ENCODE measurements at places on chromosomes 3 and 15. TPM values are rescaled to one million over a fixed set of nuclear protein-coding genes. Genes with fewer than 3 reads are reported as not detected.

Gene HIGD2B
- not detected for total RNA-seq

Gene BCL2A1
- total RNA-seq: 1.4 TPM

Gene TRAT1
- total RNA-seq: not detected

Gene XPC
- 30.3 TPM for total RNA-seq

Gene ADAMTSL3
- total RNA-seq: not detected

GRCh38 chr3:187788984-187789857 is 44.0 kb upstream of the BCL6 start:
- H3K27me3 ChIP-seq: no peaks in the 10 kb centered on the region
- peaks cover 2% of the 10 kb centered on the region for H3K4me1 ChIP-seq
- H3K36me3 ChIP-seq: no peaks in the 10 kb centered on the region
- H3K4me3 ChIP-seq: no peak overlapping the region
- H3K27ac ChIP-seq: no peak overlapping the region

DNA sequence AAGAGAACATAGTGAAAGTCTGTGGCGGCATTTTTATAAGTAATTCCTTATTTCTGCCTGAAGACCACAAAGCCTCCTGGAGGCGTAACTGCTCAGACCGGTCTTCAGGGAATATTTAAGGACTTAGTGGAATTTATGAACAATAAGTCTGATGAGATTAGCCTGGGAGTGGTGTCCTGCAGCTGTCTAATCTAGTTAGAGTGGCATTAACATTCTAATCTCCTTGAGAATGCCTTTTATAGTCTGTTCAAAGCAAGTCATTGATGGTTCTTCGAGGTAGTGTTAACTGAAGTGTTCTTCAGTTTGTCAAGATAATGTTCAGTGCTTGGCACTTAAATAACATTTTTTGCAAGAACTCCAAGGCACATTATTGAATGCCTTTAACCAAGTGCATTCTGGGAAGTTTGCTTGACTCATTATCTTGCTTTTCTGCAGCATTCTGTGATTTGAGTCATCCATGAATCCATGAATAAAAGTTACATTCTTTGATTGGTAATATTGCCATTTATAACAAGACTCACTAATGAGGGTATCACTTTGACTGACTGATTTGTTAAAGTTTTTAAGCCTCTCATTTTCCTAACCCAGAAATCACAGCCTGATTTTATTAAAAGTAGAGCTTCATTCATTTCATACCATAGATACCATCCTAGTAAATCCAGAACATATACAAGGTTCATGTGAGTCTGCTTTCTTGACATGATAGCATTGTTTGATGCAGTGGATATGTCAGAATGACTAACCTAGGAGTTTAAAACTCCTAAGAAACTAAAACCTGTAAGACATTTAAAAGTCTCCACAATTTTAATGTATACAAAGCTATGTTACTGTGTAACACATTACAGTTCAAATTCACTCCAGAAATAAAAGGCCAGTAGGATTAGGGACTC is 12.5 kb downstream of the RBM5 start:
- no peak for DNase-seq
- no peak overlapping the region for H3K27ac ChIP-seq
- no peaks in the 10 kb centered on the region for H3K4me1 ChIP-seq
- H3K4me3 ChIP-seq: no peak overlapping the region
- peaks cover 66% of the 10 kb centered on the region for H3K36me3 ChIP-seq

GRCh38 chr3:48990636-48991469 is 812 bp downstream of the P4HTM start:
- peak overlapping the region; percentile 96 for H3K4me3 ChIP-seq
- peak; percentile 60 for DNase-seq
- peak overlapping the region; percentile 75 for H3K27ac ChIP-seq
- H3K4me1 ChIP-seq: peaks cover 23% of the 10 kb centered on the region
- 0 out of 2 replicates have a peak, but pooled peaks cover 2% of the 10 kb centered on the region for H3K36me3 ChIP-seq
- no peaks in the 10 kb centered on the region for H3K27me3 ChIP-seq

DNA sequence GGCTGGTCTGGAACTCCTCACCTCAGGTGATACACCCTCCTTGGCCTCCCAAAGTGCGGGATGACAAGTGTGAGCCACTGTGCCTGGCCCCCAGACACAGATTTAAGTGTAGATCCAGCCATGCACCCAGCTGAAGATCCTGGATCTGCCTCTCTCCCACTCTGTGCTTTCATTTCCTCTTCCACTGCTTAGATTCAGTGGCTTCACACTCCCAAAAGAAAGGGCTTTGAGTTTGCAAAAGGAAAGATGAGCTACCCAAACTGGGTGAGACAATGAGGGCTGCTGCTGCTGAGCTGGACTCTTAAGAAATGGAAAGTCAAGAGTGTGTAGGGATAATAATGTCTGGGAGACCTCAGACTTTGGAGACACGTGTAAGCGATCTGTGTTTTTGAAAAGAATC is 45.5 kb downstream of the ISG20 start:
- H3K36me3 ChIP-seq: no peaks in the 10 kb centered on the region
- no peak for DNase-seq
- H3K4me3 ChIP-seq: no peak overlapping the region
- no peak overlapping the region for H3K27ac ChIP-seq
- H3K4me1 ChIP-seq: no peaks in the 10 kb centered on the region

DNA sequence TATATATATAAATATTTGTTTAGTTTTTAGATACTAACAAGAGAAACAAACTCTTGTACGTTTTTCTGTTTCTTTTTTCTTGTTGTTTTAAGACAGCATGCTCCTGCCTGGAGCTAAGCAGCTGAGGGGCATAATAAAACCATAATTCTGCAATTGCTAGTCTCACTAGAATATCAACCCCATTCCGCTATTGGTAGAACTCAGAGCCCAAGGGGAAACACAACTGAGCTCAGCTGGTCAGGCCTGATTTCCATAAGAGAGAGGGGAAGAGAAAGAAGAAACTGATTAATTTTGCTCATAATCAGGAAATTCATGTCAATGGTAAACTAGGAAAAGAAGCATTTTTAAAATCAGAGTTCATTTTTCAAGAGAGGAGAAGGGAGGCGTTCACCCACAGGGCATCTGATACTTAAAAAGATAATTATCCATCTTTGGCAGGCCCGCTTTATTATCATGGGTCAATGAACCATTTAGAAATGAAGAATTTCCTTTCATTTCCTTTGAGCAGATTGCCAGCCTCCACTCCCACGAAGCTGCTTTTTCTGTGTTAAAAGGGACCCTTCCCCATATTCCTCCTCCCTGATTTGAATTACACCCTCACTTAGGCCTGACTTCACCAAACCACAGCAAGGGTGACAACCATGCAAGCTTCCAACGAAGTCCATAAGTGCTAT is 965.3 kb upstream of the CFAP20DC start:
- H3K4me1 ChIP-seq: no peaks in the 10 kb centered on the region
- no peaks in the 10 kb centered on the region for H3K36me3 ChIP-seq
- DNase-seq: no peak
- no peaks in the 10 kb centered on the region for H3K27me3 ChIP-seq

DNA sequence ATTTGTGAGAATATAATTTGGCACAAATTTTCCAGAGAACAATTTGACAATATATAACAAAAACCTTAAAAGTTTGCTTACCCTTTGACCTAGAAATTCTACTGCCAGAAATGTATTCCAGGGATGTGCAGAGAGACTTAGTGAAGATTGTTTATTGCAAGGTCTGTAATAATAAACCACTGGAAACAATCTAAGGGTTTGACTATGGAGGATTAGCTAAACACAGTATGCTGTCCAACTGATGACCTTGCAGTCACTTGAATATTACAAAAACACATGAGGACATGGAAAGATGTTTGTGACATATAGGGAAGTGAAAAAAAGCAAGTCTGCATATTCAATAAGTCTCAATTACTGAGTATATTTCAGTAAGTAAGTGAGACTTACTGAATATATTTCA is 48.1 kb upstream of the CDV3 start:
- H3K36me3 ChIP-seq: no peaks in the 10 kb centered on the region
- DNase-seq: no peak
- no peak overlapping the region for H3K27ac ChIP-seq
- peaks cover 14% of the 10 kb centered on the region for H3K4me1 ChIP-seq

DNA sequence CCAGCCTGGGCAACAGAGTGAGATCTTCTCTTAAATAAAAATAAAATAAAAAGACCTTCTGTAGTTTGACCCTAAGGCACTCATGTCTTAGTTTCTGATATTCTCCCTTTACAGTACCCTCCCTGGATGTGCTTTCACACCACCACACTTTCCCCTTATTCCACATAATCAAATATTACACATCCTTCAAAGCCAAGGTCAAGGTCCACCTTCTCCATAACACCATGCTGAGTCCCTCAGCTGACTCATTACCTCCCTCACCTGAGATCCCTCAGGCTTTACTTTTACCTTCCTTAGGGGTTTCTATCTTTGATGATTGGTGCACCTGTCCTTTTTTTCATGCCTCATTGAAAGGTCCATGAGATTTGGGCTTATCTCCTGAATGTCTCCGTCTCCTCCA is 25.5 kb upstream of the MNS1 start:
- H3K36me3 ChIP-seq: no peaks in the 10 kb centered on the region
- H3K27me3 ChIP-seq: no peaks in the 10 kb centered on the region
- peaks cover 11% of the 10 kb centered on the region for H3K4me1 ChIP-seq

- no peak overlapping the region for H3K27ac ChIP-seq
- H3K27me3 ChIP-seq: no peaks in the 10 kb centered on the region
- H3K4me1 ChIP-seq: peaks cover 35% of the 10 kb centered on the region
- H3K36me3 ChIP-seq: peaks cover 3% of the 10 kb centered on the region
- no peak overlapping the region for H3K4me3 ChIP-seq
- DNase-seq: no peak
These were observed 29.5 kb downstream of the SLCO3A1 start for GRCh38 chr15:91882858-91883586.
